ENCODE measurements at places on chromosomes 4 and X. TPM values are rescaled to one million over a fixed set of nuclear protein-coding genes. Genes with fewer than 3 reads are reported as not detected.

PPID gene
- 28.2 TPM for total RNA-seq

XAGE2 gene
- not detected for total RNA-seq

GRCh38 chrX:151184705-151185104 lies 8.3 kb downstream of the GPR50 start:
- no peak overlapping the region for H3K4me3 ChIP-seq
- H3K27ac ChIP-seq: no peak overlapping the region
- H3K36me3 ChIP-seq: no peaks in the 10 kb centered on the region
- no peak for DNase-seq

- no peaks in the 10 kb centered on the region for H3K27me3 ChIP-seq
- DNase-seq: no peak
- H3K27ac ChIP-seq: no peak overlapping the region
- H3K4me1 ChIP-seq: peaks cover 12% of the 10 kb centered on the region
- H3K36me3 ChIP-seq: no peaks in the 10 kb centered on the region
Observed at GRCh38 chrX:3461397-3462165, 115.1 kb upstream of the MXRA5 start.

- H3K4me3 ChIP-seq: no peak overlapping the region
- H3K4me1 ChIP-seq: no peaks in the 10 kb centered on the region
- H3K27me3 ChIP-seq: no peaks in the 10 kb centered on the region
Observed at GRCh38 chr4:60923075-60923474, 277.1 kb upstream of the ADGRL3 start.
